Activated CD8-positive, alpha-beta T cell treated with anti-CD3 and anti-CD28 coated beads, Interleukin-2, amount 10 ng/mL, durations not matched to agents 7 days and 5 days (primary cell): ENCODE measurements at places on chromosomes 1 and 21. TPM values are rescaled to one million over a fixed set of nuclear protein-coding genes. Genes with fewer than 3 reads are reported as not detected.

DNA sequence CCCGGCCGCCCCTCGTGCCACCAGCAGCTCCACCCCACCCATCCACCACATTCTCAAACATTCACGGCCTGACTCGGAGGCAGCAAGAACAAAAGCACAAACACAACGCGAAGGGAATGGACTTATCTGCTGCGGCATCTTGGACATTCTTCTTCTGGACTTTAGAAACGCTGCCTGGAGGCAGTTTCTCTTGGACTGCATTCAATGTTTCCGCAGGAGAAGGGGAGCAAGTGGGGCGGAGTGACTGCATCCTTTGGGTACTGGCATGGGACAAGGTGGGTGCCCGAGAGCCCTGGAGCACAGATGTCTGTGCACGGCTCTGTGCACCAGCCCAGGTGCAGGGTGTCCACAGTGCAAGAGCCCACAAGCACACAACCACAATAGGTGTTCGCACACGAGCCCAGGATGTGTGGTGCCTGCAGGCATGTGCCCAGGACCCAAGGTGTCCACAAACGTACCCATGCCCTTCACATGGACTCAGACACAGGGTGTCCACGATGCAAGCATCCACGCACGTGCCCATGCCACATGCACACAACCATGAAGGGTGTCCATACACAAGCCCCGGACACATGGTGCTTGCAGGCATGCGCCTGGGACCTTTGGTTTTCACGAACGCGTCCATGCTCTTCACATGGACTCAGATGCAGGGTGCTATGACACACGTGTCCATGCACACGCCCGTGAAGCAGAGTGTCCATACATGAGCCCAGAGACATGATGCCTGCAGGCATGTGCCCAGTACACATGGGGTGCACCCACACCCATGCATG lies 53.6 kb downstream of the WNT9A start:
- H3K4me3 ChIP-seq, result no peak overlapping the region
- no peak for DNase-seq
- H3K4me1 ChIP-seq, result peaks cover 5% of the 10 kb centered on the region
- no peaks in the 10 kb centered on the region for H3K27me3 ChIP-seq
- H3K36me3 ChIP-seq, result no peaks in the 10 kb centered on the region

DNA sequence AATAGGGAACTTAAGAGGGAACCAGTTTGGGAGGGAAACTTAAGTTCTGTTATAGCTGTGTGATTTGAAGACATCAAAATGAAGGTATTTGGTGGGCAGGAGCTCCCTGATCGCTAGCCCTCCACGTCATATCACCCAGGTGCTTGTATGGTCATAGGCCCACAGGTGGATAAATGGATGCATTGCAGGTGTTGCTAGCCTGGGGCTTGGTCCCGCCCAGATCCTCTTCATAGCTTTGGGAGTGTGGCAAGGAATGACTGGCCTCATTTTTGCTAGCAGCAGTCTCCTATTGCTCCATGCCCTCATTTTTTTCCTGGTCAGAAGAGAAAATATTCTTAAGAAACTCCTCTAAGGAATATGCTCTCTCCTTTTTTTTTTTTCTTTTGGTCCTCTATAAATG lies 11.3 kb downstream of the GNPAT start:
- H3K27me3 ChIP-seq, result no peaks in the 10 kb centered on the region
- H3K4me3 ChIP-seq, result no peak overlapping the region
- peaks cover 56% of the 10 kb centered on the region for H3K36me3 ChIP-seq
- no peaks in the 10 kb centered on the region for H3K4me1 ChIP-seq
- H3K27ac ChIP-seq, result no peak overlapping the region

DNA sequence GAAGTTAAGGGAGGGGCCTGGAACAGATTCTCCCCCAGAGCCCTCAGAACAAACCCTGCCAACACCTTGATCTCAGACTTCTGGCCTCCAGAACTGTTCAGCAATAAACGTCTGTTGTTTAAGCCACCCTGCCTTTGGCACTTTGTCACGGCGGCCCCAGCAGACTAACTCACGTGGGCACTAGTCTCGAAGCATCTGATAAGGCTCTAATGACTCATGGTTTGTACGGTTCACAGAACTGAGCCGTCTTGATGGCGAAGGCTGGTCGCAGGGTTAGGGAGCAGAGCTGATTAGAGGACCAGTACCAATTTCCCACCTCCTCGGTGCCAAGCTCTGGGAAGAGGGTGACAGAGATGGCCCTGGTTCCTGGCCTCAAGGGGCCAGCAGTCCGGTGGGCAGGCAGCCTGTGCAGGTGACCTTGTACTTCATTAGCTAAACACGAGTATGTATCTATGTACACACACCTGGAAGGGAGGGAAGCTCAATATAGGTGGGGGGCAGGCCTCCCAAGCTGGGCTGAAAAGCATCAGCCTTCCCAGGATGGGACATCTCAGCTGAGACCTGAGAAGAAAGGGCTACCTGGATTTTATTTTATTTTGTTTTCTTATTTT lies 112.8 kb downstream of the MRPS6 start:
- no peak overlapping the region for H3K27ac ChIP-seq
- H3K4me3 ChIP-seq, result no peak overlapping the region
- H3K36me3 ChIP-seq, result peaks cover 22% of the 10 kb centered on the region

- no peak overlapping the region for H3K4me3 ChIP-seq
- DNase-seq, result no peak
- H3K27ac ChIP-seq, result no peak overlapping the region
- no peaks in the 10 kb centered on the region for H3K4me1 ChIP-seq
Measured at GRCh38 chr1:86756062-86756406, 51.7 kb downstream of the SH3GLB1 start.

- no peak overlapping the region for H3K4me3 ChIP-seq
- no peak overlapping the region for H3K27ac ChIP-seq
- no peak for DNase-seq
- no peaks in the 10 kb centered on the region for H3K36me3 ChIP-seq
Measured at GRCh38 chr1:25806418-25806817, 6.4 kb downstream of the SELENON start.

- H3K4me3 ChIP-seq, result no peak overlapping the region
- H3K36me3 ChIP-seq, result no peaks in the 10 kb centered on the region
- no peaks in the 10 kb centered on the region for H3K4me1 ChIP-seq
- H3K27ac ChIP-seq, result no peak overlapping the region
- H3K27me3 ChIP-seq, result peaks cover 4% of the 10 kb centered on the region
Measured at GRCh38 chr1:37410105-37410504, 64.3 kb upstream of the ZC3H12A start.

DNA sequence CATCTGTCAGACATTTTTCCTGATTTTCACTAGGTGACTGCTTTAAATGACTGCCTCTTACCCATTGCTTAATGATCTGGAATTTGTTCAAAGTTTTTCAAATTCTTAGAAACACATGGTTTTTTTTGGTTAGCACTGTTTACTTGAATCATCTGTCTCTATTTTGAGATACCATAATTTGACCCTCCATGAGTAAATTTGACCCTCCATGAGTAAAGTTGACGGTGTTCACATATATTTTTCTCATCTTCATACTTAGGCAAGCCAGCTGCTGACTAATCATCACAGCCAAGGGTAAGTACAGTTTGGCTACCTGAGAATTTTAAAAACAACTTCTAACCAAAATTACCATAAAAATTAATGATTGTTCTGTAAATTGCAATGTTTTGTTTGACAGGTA lies 586.5 kb downstream of the PTBP2 start:
- no peaks in the 10 kb centered on the region for H3K27me3 ChIP-seq
- peaks cover 7% of the 10 kb centered on the region for H3K36me3 ChIP-seq
- no peaks in the 10 kb centered on the region for H3K4me1 ChIP-seq
- DNase-seq, result no peak

DNA sequence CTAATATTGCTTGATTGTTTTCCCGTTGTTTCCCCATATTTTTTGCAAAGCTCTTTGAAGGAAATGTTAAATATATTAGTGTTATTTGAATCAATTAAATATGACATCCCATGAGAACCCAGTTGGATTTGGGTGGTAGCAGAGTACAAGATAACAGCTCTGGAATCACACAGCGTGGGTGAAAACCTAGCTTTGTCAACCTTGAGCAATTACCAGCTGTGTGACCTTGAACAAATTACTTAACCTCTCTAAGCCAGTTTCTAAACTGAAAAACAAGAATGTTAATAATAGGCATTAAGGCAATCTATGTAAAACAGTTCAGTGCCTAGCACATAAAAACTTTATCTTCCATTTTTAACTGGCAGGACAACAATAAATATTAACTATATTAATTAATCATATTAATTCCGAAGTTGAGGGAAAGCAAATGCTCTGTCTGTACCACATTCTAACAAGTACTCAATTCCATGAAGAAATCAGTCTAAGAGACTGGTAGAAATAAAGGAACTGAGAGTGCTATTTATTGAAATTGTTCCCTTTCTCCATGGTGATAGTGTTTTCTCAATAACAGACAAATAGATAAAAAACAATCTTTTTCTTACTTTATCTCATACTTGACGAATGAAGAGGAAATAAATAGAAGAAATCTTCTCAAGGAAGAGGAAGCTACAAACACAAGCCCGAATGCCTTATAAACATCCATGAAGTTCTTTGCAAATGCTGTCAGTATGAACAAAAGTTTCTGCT lies 27.0 kb downstream of the DNASE2B start:
- H3K4me1 ChIP-seq, result no peaks in the 10 kb centered on the region
- H3K36me3 ChIP-seq, result no peaks in the 10 kb centered on the region
- H3K27ac ChIP-seq, result no peak overlapping the region
- DNase-seq, result no peak
- H3K27me3 ChIP-seq, result peaks cover 5% of the 10 kb centered on the region

- H3K36me3 ChIP-seq, result peaks cover 5% of the 10 kb centered on the region
- peaks cover 9% of the 10 kb centered on the region for H3K4me1 ChIP-seq
- H3K27ac ChIP-seq, result no peak overlapping the region
- H3K27me3 ChIP-seq, result peaks cover 84% of the 10 kb centered on the region
- H3K4me3 ChIP-seq, result no peak overlapping the region
- DNase-seq, result no peak
Measured at GRCh38 chr1:119001181-119002027, 13.3 kb upstream of the TBX15 start.

ST6GALNAC5 gene
- not detected for total RNA-seq

RGS8 gene
- not detected for total RNA-seq

HJV gene
- total RNA-seq, result not detected

FBXO2 gene
- 6.0 TPM for total RNA-seq
